Effector memory CD4-positive, alpha-beta T cell (primary cell): ENCODE measurements at places on chromosomes 6 and 20.

- no peak for DNase-seq
Observed at GRCh38 chr6:50007819-50008218, 14.0 kb downstream of the DEFB110 start.

GRCh38 chr20:61600016-61600415 lies 348.0 kb downstream of the CDH4 start:
- DNase-seq = no peak

DNA sequence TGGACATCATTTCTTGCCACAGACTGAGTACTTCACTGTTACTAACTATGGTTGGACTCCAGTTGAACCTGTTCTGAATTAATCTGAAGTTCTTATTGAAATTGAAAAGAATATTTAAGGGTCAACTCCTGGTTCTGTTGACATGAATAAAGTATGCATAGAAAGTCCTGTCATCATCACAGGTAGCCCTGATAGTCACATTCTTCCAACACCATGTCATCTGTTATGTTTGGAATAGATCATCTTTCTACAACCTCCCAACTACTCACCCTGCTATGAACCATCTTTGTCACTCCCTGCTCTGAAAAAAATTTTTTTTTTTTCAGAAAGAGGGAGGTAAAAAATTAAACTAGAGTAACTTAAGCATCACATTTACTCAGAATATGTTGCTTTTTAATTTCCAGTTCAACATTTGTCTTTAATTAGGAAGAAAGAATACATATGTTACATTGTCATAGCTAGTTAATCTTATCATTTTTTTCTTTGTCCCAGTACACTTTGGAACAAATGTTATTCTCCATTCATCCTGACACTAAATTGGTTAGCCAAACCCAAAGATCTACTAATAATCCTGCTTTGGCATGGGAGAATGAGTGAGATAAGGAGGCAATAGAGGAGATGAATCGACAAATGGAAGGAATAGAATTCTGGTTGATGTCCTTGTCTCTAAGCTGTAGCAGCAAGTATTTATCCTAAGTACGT lies 775.1 kb upstream of the NRSN1 start:
- DNase-seq = no peak

- no peak for DNase-seq
Observed at GRCh38 chr6:20182926-20183521, 29.2 kb downstream of the MBOAT1 start.

DNA sequence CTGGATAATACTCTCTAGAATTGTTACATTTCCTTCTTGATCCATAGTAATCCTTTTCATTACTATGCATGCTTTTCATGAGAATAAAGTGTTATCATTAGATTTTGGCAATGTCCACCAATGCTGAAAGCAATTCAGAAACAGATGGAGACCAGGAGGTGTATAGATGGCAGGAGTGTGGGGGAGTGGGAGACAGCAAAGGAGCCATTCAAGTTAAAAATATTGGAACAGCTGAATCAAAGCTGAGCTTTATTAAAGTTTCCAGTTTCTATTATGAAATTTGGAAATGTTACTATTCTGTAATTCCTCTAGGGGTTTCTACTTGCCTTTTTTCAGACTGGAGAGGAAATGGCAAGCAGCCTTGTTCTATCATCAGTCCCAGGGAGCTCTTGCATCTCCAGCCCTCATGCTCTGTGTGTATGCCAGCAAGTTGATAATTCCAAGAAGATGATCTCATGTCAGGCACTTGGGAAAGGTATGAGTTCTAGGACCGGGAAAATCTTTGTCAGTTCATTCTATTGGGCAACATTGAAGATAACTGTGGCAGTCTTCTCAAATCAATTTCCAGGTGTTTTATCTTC lies 228.0 kb downstream of the CD109 start:
- no peak for DNase-seq

DNA sequence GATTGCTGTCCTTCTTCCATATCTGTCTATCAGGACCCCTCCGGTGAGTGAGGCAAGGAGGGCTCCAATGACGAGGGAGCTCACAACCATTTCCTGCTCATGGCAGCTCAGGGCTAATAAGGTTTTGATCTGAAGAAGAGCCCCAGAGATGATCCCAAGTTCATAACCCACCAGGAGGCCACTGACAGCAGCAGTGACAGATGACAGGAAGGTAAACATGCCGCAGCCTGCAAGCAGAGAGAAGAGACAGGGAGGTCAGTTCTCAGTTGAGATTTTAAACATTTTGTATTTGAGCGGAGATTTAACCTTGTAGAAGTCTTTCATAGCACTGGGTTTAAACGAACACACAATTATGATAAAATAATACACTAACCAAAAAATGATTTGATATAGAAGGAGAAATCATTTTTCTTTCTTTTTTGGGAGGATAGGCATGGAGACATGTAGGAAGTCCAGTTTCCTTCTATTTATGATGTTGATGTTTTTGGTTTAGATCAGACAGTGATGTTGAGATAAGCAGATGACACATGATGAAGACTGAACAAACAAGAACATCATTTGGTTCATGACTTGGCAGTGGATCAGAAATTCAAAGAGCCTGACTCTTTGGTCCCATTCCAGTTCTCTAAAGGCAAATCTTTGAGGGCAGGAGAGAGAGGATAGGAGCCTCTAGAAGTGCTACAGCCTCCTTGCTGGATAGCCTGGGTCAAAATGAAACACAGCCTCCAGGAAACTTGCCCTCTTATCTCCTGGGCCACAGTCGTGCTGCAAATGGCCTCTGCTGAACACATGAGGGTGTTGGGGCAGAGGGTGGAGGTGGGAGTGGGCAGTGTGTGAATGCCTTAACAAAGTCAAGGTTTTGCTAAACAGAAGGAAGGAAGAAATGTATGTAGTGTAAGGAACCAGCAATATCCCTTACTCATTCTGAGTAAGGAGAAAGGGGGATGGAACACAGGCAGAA lies 22.6 kb downstream of the SLC2A12 start:
- DNase-seq = no peak

DNA sequence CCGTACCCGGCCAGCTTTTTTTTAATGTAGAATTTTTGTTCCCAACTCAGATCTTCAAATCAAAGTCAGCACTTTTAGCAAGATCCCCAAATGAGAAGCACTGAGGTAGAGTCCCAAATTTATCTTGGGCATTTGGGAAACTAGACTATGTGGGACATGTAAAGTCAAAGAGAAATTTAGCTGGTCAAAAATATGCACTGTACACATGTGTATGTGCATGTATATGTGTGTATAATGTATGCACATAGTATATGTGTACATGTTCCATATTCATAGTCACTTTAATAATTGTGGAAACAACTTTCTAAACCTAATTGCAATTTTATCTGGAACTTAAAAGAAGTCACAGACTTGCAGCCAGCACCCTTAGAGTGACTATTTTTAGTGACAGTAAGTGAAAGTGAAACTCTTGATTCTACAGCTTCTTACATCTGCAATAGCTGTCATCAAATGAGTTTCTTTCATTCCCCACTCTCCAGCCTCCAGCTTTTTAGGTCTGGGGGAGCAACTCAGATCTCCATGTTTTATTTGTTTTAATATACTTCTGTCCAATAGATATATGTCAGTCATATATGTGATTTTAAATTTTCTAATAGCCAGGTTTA lies 53.6 kb downstream of the CDC40 start:
- DNase-seq = no peak

GRCh38 chr20:43840382-43841070 lies 74.1 kb upstream of the TOX2 start:
- DNase-seq = no peak

DNA sequence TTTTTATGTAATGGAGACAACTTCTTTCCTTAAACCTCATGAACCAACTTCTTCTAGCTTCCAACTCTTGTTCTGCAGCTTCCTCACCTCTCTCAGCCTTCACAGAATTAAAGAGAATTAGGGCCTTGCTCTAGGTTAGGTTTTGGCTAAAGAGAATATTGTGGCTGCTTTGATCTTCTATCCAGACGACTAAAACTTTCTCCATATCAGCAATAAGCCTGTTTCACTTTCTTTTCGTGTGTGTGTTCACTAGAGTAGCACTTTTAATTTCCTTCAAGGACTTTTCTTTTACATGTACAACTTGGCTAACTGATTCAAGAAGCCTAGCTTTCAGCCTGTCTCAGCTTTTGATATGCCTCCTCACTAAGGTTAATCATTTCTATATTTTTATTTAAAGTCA lies 596.1 kb upstream of the NRSN1 start:
- no peak for DNase-seq

- no peak for DNase-seq
Observed at GRCh38 chr20:47334022-47334551, 22.4 kb downstream of the ZMYND8 start.

DNA sequence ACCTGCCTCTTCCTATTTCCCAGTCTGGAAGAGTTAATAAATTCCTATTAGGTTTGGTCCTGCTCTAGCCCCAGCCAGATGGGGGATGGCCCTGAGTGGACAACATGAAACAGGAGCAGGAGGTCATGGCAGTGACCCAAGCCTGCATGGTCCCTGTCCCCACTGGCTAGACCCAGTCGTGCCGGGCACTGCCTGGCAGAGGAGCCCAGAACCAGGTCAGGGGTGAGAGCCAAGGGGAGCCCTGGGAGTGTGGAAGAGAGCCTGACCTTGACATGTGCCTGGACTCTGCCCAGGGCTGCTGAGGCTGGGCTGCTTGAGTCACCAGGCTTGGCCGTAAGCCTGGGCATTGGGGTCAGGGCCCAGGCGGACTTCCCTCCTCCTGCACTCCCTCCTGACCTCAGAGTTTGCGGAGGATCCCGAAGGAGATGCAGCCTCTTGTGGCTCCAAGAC lies 3.6 kb downstream of the AVP start:
- DNase-seq = no peak

DNA sequence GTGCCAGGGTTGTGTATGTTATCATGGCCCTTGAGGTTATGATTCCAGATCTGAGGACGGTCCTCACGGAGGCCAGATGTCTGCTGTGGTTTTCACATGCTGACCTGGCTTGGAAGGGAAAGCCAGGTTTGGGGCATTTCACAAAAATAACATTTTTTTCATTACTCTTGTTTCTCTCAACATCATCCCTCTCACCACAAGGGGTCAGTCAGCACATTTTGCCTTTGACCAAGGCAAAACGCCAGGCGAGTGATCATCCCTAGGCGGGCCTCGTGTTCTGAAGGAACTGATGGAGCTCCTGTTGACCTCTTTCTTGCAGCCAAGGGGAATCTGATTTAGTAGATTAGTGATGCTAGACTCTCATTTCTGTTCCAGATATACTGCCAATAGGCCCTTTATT lies 133.5 kb downstream of the TBC1D7 start:
- no peak for DNase-seq

- DNase-seq = no peak
Observed at GRCh38 chr6:33985313-33985751, 160.6 kb downstream of the GRM4 start.

GRCh38 chr6:139355777-139356445 lies 18.5 kb downstream of the CITED2 start:
- DNase-seq = no peak

GRCh38 chr6:1348675-1349074 lies 36.8 kb downstream of the FOXQ1 start:
- DNase-seq = no peak

- no peak for DNase-seq
Observed at GRCh38 chr6:14861491-14861943, 384.4 kb upstream of the JARID2 start.

DNA sequence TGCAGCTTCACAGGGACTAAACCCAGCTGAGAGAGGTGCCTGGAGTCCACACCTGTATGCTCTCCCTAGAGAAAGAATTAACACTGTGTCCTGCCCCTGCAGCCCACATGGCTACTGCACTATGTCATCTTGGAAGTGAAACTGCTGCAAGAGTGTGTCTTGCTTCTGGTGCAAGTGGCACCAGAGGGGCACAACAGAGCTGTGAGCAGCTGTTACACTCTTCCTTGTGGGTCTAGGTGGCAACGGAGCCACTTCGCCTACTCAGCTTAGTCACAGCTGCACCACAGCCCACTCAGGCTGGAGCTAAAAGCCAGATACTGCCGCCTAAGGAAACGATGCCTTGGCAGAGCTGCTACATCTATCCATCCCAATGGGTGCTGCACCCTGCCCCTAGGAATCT lies 391.4 kb downstream of the COL12A1 start:
- no peak for DNase-seq

- no peak for DNase-seq
Observed at GRCh38 chr20:45427236-45428149, 11.6 kb downstream of the PIGT start.

GRCh38 chr20:5156675-5157448 lies 30.1 kb downstream of the CDS2 start:
- no peak for DNase-seq

GRCh38 chr6:30781743-30782424 lies 37.5 kb upstream of the IER3 start:
- DNase-seq = no peak

DNA sequence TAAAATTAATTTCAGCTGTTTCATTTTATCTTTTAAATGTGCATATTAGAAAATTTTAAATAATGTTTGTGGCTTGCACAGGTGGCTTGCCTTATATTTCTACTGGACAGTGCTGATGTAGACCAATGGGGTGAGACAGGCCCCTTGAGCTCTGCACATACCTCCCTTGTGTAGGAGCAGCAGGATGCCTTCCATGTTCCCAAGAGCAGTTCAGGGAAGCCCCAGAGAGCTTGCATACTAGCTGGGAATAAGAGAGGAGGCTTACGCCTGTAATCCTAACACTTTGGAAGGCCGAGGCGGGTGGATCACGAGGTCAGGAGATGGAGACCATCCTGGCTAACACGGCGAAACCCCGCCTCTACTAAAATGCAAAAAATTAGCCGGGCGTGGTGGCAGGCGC lies 61.4 kb downstream of the RFPL4B start:
- no peak for DNase-seq

- no peak for DNase-seq
Observed at GRCh38 chr6:210104-210456, 82.2 kb upstream of the DUSP22 start.
